ENCODE measurements at places on chromosomes 7 and 10.

GRCh38 chr10:74855027-74855426 is 28.6 kb downstream of the KAT6B start:
- no peak for DNase-seq

- DNase-seq, result no peak
These were observed 2.1 kb upstream of the GPRIN2 start for GRCh38 chr10:46558392-46559185.

GRCh38 chr7:95527776-95528250 is 42.1 kb downstream of the ASB4 start:
- DNase-seq, result no peak

DNA sequence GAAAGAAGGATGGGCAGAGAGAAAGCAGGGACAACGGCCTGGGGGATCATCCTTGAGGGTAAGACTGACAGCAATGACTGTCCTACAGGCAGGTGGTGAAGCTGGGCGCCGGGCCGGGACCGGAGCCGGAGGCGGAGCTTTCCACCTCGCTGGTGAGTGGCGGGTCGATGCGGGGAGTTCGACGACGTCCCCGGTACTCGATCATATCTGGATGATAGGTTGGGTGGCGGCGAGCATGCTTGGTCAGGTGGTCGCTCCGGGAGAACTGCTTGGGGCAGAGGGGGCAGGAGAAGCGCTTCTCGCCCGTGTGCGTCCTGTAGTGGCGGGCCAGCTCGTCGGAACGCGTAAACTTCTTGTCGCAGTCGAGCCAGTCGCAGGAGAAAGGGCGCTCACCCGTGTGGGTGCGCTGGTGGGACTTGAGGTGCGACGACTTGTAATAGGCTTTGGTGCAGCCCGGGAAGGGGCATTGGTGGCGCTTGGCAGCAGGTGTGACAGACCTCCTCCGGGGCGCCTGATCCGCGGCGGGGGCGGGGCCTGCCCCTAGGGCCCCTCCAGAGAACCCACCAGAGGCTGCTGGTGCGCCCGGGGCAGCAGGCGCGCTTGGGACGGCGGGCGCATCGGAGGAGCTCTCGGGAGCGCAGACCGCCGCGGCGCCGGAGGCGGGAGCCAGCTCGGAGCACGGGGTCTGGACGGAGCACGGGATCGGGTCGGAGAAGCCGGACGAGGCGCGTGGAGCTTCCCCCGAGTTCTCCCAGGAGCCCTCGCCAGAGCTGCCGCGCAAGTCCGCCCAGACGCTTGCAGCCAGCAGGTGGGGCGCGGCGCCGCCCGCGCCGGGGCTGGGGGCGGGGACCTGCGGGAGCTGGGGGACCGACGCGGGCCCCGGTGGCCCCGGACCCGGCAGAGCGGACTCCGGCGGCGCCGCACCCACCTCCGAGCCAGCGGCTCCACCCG is 752 bp downstream of the KLF14 start:
- peak; percentile 12 for DNase-seq

DNA sequence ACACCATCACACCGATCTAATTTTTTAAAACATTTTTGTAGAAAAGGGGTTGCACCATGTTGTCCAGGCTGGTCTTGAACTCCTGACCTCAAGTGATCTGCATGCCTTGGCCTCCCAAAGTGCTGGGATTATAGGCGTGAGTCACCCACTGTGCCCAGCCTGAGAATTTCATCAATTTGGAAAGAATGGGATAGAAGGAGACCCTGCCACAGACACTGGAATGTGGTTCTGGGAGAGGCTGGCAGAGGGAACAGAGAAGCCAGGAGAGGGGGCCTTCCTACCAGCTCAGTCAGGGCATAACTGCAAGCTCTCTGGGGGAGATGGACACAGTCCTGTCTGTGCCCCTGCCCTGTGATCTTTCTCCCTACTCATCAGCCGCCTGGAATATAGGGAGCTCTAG is 42.1 kb upstream of the MKRN1 start:
- no peak for DNase-seq

GRCh38 chr7:37741776-37742175 is 58.2 kb downstream of the GPR141 start:
- DNase-seq, result no peak

GRCh38 chr7:13198036-13198435 is 510.6 kb downstream of the ARL4A start:
- DNase-seq, result no peak

- no peak for DNase-seq
These were observed 188.5 kb upstream of the AGR3 start for GRCh38 chr7:17070231-17070708.

- no peak for DNase-seq
These were observed 52.5 kb upstream of the LHFPL3 start for GRCh38 chr7:104275900-104276299.

DNA sequence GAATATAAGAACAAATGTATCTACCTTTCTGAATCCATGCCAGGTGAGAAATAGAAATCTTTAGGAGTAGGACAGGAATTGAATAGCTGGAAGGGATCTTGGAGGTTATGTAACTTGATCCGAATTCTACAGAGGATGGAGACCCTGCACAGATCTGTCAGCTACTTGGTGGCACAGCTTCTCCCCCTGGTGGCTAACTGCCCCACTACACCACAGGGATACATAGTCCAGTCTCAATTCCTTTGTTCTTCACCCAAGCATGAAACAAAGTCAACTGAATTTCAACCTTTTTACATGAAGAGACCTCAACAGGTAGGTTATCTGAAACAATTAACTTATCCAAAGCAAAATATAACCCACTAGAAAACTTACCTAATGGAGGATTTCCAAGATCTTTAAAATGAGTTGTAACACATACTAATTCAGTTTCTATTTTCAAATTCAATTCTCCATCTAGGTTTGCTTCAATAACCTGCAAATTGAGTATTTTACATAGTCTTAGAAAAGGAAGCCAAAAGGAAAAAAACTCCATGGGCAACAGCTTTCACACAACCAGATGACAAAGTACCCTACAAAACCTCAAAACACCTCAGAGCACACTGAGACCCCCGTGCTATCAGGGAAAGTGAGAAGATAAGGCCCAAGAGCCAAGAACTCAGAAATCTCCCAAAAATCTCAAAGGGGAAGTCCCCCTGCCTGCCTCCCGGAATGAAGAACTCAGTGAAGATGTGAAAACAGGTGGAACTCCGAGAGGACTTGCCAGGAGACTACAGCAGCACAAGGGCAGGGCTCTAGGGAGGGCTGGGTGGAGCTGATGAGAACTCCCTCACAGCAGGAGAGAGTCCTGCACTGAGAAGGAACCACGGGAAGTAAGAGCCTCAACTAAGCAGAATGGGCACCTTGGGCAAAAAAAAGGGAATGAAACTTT is 10.3 kb downstream of the HUS1 start:
- peak; percentile 7 for DNase-seq

DNA sequence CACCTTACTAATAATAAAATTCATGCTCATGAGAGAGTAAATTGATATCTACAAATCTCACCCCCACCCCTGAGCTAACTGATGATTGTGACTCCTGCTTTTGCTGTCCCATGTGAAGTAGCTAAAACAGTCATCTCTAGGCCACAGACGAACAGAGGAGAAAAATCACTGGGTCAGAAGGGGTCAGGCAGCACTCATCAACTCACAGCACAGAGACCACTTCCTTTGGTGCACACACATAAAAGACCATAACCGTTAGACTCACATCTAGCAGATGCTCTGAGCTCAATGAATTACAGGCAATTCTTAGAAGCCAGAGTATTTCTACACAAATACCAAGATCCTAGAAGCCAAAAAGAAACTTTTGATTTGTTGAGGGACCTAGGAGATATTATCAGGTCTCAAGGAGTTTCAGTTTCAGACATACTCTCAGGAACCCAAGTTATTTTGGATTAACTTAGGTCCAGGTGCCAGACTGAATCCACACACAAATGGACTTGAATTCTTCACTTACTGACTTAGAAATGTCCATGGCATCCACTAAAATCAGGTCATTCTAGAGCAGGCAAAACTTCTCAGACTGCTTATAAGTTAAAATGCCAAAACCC is 65.0 kb upstream of the TES start:
- DNase-seq, result no peak

- no peak for DNase-seq
These were observed 8.0 kb upstream of the FRA10AC1 start for GRCh38 chr10:93710333-93710909.

DNA sequence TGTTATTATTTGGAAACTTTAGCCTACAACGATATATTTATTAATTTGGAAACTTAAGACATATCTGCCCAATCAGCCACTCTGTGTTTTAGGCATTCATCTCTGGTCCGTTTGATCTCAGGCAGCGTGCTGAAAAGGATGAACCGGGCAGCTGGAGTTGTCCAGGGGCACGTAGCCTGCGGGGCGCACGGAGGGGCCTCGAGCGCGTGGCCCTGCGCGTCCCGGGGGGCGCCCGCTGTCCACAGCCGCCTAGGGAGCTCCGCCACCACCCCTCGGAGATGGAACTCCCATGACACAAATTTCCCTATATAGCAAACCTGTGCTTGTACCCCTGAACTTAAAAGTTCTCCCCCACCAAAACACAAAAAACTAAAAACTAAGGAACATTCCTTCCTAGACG is 24.3 kb upstream of the MKI67 start:
- no peak for DNase-seq

- DNase-seq, result no peak
These were observed 113.7 kb upstream of the DIP2C start for GRCh38 chr10:803041-803741.

DNA sequence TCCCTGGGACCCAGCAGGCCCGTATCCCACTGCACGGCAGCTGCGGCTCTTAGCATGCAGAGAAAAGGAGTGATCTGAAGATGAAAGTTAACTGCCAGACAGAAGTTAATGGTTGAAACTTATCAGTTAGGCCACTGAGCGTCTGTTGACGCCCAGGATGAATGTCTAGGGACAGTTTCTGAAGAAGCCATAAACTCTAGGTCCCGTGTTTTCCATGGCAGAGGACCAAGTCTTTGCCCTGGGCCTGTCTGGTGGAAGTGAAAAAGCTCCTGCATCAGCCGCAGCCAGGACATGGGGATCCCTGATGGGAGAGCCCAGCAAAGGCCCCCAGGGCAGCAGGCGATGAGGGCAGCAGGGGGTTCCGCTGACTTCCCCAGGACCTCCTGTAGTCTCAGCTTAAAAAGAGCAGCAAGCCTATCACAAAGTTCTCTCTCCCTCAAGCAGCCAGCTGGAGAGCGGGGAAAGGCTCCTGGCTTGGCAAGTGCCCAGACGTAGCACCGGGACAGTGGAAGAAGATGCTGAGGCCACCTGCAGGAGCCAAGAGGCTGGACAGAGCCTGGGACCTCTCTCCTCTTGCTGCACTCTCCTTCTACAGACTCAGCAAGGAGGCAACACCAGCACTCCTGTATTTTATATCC is 79.6 kb downstream of the TNS3 start:
- no peak for DNase-seq

DNA sequence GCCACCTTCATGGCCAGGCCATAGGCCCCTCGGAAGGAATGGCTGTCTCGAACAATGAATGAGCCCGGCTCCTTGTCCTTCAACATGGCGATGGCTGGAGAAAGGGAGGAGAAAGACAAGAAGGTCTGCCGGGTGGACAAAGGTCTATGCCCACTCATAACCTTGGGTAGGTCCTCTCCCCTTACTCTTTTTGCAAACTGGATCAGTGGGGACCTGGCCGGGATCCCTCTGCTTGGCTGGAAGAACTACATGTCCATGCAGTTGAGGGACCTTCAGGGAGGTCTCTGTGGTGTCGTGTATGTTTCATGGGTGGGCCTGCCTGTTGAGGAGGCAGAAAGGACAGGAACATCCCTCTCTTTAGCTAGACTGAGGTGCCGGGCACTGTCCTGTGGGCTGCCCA is 284.8 kb downstream of the TNS3 start:
- DNase-seq, result no peak

DNA sequence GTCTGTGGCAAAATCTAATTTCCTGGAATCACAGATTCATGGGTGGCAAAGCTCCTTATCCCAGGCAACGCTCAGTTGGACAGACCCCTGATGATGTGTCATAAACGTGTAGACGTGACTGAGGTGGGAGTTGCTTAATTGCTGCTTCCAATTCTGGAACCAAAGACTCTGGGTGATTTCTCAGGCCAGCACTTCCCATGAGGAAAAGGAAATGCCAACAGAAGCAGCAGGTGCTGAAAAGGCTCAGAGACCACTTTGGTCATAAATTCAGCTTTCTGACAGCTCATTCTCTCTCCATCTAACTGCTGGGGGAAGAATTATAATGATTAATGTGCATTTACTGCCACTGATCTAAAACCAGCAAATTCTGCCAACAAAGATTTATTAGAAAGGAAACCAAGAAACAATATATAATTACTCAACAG is 88.7 kb downstream of the OSBPL3 start:
- no peak for DNase-seq

- no peak for DNase-seq
These were observed 48.4 kb downstream of the DYNC1I1 start for GRCh38 chr7:95820778-95821177.

DNA sequence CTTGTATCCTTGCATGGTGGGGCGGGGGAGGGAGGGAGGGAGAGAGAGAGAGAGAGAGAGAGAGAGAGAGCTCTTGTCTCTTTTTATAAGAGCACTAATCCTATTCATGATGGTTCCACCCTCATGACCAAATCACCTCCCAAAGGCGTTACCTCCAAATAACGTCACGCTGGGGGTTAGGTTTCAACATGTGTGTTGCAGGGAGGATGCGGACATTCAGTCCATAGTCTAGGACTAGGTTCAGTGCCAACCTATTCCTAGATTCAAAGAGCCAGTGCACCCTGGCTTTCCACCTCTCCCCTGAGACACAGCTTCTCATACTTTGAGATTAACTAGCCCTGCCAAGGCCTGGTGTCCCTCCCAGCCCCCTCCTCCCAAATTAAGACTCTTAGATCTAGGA is 123.0 kb downstream of the GRK5 start:
- peak; percentile 7 for DNase-seq

DNA sequence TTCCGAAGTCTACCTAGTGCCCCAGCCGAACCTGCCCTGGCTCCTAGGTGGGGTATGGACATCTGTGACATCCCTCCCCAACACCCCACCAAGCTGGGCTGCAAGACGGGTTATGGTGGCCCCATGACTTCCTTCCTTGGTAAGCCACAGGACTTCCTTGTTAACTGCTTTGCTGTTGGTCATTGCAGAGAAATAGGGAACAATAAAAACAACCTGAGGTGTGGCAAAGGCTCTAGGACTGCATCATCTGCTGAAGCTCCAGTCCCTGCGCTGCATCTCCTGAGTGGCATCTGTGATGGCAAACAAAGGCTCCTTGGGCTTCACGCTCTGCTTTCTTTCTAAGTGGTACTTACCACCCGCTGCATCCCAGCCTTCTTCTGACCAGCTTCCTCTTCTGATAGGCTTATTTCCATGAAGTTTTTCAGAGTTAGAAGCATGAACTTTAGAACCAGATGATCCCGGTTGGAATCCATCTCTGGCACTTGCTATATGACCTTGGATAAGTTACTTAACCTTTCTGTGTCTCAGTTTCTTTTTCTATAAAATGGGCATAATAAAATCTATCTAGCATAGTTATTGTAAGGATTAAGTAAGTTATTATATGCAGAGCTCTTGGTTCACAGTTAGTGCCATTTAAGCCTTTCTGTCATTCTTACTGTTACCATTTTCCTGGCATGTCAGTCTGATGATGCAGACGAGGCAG is 216.8 kb downstream of the RPS24 start:
- no peak for DNase-seq

- DNase-seq, result no peak
These were observed 505.1 kb downstream of the DNAJB6 start for GRCh38 chr7:157841773-157842370.

GRCh38 chr7:136997735-136998134 is 129.3 kb downstream of the CHRM2 start:
- no peak for DNase-seq

All from NCI-H524 treated with DMSO at 0.1 percent for 48 hours (cell line).